Amygdala (tissue), 56 donors: ENCODE measurements at places on chromosomes 16 and 17.

- no peak for DNase-seq
Measured at GRCh38 chr17:77725846-77726245, 232.7 kb upstream of the TNRC6C start.

DNA sequence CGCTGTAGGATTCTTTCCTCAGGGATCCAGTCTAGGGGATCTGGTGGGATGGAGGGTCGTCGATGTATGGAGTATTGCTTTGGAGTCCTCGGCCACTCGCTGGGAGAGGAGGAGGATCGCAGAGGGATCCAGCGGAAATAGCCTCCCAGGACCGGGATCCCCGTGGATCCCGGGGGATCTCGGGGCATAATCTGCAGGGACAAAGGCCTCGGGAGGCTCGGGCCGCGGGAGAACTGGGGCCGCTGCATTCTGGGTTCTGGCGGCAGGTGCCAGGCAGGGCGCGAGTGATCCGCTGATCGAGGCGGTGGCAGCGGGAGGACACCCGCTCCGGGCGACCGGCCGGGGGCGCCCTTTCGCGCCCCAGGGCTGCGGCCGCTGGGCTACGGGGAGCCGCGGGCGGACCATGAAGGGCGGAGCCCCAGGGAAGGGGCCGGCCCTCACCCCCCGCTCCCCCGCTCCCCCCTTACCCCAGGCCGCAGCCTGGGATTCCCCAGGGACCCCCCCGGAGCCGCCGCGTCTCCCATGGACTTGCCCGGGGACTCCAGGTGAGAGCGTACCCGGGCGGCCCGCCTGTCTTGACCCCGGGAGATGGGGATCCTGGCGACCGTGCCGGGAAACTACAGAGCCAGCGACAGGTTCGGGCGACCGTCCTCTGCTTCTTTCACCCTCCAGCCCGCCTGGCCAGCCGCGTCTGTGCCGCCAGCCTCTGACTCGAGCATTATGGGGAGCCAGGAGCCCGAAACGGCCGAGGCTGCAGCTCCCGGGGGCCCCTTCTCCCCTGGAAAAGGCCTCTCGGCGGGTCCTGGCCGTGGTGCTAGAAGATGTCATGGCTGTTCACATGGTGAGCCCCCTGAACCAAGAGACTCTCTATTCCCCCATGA lies 604 bp downstream of the PRR14 start:
- DNase-seq = no peak

DNA sequence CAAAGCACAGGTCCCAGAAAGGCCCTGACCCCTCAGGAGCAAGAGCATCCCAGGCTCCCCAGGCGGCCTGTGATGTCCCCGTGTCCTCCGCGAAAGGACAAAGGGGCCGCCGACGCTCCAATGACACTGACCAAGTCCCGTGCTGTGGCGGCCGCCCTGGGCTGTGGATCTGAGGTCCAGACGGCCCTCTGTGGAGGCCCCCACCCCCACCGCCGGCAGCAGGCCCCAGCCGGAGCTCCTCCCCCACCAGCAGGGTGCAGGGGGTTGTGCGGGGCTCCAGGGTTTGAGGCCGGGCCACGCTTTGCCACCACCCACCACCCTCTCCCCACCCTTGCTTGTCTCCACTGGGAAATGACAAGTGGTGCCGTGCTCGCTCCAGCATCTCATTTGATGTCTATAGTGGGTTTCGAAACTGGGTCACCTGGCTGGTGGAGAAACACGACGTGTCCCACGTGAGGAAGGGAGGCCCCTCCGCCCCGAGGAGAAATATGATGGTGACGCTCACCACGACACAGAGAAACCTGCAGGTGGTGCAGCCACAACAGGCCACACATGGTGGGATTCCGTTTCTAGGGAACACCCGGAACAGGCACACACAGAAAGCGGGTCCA lies 31.2 kb upstream of the ZNF469 start:
- DNase-seq = no peak

GRCh38 chr16:79334127-79334526 lies 266.4 kb downstream of the MAF start:
- no peak for DNase-seq

DNA sequence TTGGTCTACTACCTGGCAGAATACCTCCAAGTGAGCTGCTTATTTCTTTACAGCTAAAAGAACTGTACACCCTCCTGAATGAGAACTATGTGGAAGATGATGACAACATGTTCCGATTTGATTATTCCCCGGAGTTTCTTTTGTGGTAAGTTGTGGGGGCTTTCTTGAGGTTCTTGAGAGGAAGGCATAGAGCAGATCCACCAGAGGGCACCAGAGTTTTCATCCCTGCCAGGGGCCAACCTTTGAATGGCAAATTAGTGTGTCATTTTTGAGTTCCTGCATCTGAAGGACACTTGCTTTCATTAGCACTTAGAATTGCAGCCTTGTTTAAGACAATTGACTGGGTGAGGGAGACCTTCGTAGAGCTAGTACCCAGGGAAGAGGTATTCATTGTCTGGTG lies 35.0 kb downstream of the NMT1 start:
- DNase-seq = no peak

GRCh38 chr17:65173284-65173793 lies 36.2 kb downstream of the RGS9 start:
- no peak for DNase-seq

DNA sequence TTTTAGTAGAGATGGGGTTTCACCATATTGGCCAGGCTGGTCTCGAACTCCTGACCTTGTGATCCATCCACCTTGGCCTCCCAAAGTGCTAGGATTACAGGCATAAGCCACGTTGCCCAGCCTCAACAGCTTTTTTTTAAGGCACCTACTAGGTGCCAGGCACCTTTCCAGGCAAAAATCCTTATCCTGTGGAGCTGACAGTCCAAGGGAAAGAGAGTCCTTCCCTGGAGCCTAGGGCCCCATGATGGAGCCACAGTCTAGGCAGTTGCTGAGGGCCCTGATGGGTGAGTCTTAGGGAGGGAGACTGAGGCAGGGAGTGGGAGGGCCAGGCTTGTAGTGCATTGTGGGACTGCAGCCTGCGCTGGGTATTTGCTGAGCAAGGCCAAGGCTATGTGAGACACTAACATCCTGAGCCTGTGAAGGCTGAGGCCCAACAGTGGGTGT lies 79.6 kb upstream of the TOB1 start:
- DNase-seq = no peak

DNA sequence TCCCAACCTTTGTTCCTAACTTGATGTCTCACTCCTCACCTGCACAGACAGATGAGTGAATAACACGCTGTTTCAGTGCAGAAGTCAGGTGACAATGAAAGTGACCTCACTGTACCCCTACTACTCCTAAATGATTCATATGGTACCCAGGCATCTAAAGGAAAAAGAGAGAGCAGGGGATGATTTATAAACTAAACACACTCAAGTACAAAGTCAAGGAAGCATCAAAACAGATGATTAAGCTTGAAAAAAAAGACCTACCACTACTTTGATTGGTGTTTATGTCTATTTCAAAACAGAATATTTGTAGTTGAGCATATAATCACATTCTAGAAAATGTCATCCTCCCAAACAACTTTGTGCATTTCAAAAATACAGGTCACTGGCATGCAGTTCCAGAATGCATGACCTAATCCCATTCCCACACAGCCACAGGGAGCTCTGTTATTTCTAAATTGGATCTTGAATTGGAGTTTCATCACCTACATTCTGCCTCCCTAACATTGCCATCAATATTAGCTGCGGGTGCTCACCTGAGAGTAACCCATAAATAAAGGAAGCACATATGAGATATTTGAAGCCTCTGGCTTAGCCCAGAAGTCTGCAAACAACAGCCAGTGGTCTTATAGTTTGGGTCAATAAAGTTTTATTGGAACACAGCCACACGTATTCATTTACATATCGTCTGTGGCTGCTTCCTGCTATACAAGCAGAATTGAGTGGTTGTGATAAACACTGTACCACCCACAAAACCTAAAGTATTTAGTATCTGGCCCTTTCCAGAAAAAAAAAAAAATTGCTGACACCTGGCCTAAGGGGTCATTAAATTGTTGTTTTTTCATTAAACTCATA lies 14.0 kb downstream of the HS3ST3A1 start:
- DNase-seq = no peak

DNA sequence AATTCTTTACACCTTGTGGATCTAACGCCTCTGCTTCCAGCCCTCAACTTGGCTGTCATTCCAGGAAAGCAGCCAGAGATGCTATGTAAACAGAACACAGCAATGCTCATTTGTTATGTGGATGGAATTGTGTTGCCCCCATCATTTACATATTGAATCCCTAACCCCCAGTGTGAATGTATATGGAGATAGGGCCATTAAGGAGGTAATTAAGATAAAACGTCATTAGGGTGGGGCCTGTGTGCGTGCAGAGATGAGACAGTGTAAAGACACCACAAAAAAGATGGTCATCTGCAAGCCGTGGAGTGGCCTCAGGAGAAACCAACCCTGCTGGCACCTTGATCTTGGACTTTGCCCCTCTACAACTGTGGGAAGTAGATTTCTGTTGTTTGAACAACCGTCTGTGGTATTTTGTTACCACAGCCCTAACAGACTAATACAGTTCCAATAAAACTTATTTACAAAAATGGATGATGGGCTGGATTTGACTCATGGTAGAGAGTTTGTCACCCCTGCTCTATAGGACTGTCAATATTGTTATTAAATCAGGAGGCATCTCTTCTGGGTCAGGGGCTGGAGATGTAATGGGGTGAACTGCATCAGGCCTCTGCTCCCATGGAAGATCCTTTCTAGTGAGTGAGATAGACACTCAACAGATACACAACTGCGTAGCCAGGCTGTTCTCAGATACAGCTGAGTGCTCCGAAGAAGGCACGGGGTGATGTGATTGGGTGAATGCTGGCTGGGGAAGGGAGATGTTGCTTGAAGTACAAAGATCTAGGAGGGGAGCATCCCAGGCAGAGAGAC lies 339.0 kb downstream of the SNX29 start:
- no peak for DNase-seq

DNA sequence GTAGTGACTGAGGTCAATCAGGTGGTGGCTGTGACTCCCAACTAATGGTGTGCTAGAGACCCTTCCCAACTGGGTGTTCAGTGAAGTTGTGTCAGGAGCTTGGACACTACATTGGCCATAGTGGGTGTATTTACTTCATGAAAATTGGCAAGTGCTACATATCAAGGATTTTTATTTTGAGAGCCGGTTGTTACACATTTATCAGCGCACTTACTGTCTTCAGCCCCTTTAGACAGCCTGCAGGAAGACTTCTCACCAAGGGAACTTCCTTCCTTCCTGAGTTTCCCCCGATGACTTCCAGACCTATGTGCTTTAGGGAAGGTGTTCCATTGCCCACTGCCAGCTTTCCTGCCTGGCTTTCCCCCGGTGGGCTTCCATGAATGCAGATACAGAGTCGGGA lies 261.2 kb downstream of the CBLN1 start:
- DNase-seq = no peak

DNA sequence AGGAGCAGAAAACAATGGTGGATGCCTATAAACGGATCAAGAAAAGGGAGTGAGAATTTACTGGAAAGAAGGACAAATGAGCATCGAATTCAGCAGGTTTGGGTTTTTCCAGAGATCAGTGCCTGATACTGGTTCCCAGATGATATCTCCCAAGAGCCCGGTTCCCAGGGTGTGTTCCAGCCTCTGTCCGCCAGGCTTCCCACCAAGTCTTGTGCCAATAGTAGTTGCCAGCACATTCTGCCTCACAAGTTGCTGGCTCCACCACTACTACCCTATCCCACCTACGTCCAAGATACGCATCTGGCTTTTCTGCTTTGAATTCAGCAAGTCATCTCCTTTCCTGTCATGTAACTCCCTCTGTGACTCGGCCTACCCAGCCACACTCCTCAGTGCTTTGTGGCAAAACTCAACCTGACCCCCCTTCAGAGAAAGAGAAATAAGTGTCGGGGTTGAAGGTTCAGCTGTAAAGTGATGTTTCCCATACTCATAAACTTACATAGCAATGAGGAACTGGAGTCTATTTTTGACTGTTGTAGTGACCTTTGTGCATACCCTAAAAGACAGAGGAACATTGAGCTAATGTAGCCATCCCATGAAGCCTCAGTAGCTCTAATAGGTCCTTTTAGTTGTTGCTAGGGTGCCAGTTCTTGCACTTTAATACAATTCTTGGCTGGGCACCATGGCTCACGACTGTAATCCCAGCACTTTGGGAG lies 277.0 kb downstream of the IRX3 start:
- DNase-seq = no peak

GRCh38 chr16:8967132-8967821 lies 3.6 kb upstream of the USP7 start:
- DNase-seq = no peak

DNA sequence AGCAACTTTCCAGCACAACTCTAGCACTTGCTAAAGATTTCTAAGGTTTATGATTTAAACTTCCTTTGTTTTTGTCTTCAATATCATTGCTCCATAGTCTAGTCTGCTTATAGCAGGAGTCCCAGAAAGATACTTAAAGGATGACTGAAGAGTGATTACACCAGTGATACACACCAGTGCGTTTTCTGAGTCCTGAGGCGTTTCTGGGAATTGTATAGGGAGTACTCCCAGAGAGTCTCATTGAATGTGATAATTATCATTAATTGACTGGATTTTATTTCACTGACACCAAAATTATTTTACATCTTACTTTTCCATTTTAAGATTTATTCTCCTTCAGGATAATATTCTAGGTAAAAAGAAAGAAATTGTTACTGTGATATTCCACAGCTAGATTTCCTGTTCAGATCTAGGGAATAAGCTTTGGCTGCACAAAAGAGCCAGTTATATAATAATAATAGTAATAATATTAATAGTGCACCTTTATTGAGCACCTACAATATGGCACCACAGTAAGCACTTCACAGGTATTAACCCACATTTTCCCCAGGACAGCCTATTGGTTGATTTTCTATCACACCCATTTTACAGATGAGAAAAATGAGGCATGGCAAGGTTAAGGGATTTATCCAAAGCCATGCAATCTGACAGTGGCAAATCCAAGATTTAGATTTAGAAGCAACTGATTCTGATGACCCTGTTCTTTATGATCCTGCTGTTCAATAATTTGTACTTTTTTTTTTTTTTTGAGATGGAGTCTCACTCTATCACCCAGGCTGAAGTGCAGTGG lies 62.6 kb downstream of the IRX5 start:
- DNase-seq = no peak

DNA sequence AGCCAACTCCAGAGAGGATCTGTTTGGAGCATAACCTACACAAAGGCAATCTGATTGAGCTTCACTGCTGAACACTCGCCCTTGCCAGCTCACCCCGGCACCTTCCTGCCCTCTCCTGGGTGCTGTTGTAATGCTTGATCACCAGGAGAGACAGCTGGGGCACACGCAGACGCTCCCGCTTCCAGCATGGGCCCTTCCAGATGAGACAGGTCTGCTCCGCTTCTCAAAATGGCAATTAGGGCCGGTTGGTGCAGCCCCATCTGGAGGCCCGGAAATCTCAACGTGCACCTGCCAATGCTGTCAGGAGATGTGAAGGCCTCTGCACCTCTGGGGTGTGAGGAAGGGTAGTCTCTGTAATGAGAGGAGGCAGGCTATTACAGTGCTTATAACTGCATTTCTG lies 206.1 kb downstream of the ABCC12 start:
- no peak for DNase-seq

DNA sequence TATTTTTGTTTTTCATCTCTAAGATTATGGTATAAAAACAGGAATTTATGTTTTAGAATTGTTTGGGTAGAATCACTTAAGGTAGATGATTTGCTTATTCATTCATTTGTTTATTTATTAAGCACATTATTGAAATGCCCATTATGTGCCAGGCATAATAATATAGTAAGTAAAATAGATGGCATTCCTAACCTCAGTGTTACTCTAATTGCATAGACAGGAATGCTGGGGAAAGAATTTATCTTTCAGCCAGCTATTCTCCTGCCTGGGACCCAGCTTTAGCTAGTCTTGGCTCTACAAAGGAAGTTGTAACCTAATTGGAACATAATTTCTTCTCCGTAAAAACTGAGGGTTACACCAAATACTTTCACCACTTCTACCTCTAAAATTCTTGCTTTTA lies 44.6 kb downstream of the NFAT5 start:
- no peak for DNase-seq
